NCI-H748 treated with DMSO at 0.1 percent for 48 hours (cell line): ENCODE measurements at places on chromosomes 4 and X.
A peak's percentile ranks its signal among the peaks of the same experiment; 100 is the strongest.

- DNase-seq = no peak
Measured at GRCh38 chr4:114311787-114312186, 286.8 kb upstream of the UGT8 start.

DNA sequence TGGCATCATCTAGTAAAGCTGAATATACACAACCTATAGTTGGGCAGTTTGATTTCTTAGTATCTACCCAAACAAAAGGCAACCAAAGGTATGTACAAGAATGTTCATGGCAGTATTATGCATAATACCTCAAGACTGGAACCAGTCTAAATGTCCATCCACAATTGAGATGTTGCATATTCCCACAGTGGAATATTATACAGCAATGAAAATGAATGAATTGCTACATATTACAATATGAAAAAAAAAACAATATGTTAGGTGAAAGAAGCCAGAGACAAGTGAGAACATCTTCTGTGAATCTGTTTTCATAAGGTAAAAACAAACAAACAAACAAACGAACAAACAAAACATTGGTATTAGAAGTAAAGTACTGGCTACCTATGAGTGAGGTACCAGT is 11.6 kb upstream of the RAB28 start:
- DNase-seq = no peak

- DNase-seq = no peak
Measured at GRCh38 chrX:8657883-8658282, 74.1 kb downstream of the ANOS1 start.

- no peak for DNase-seq
Measured at GRCh38 chr4:106340774-106341173, 24.4 kb downstream of the AIMP1 start.

DNA sequence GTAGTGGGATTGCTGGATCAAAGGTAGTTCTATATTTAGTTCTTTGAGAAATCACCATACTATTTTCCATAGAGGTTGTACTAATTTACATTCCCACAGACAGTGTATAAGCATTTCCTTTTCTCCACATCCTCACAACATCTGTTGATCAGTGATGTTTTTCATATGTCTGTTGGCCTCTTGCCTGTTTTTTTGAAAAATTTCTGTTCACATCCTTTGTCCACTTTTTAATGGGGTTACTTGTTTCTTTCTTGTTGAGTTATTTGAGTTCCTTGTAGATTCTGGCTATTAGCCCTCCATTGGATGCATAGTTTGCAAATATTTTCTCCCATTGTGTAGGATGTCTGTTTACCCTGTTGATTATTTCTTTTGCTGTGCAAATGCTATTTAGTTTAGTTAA is 72.6 kb downstream of the STOX2 start:
- DNase-seq = no peak

DNA sequence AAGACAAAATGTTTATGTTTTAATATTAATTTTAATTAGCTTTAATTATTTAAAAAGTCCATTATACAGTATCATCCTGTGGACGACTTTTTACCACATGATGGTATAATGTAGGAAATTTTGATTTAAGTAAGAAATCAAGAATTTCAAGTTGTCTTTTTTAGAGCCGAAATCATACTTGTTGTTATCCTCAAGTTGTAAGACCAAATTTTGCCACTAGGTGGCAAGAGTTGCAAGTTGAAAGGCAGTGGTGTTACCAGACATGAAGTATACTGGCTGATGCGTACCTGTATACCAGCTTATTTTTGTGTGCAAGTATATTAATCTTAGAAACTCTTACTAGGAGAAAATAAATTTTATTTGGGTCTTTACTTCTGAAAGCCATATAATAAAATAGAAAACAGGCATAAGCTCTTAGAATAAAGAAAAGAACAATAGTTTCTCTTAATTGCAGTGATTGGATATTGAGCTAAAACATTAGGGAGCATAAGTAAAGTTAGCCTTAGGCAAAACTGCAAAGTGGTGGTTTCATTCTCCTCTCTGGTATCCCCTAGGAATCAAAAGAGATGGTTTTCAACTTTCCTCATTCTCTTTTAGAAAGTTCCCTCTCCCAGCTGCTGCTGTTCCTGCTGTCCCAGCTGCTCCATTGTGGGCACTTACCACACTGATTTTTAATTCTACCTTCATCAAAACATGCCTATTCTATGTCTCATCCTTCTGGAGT is 118.0 kb upstream of the WDFY3 start:
- peak; percentile 0 for DNase-seq

DNA sequence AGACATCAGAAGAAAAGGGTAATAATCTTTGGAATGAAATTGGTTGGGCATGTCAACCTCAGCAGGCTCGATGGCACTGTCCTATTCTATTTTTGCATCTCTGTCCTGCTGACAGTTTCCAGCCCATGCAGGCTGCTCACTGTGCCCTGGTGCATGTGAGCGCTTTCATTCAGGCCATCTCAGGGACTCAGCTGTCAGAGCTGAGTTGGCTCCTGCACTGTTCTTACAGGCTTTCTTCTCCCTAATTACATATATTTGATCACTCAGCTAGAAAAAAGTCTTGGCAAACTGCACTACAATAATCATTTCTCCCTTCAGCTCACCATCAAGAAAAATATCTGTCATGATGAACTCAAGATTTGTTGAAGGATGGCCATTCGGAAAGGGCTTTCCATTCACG is 84.7 kb downstream of the RASL11B start:
- DNase-seq = no peak

DNA sequence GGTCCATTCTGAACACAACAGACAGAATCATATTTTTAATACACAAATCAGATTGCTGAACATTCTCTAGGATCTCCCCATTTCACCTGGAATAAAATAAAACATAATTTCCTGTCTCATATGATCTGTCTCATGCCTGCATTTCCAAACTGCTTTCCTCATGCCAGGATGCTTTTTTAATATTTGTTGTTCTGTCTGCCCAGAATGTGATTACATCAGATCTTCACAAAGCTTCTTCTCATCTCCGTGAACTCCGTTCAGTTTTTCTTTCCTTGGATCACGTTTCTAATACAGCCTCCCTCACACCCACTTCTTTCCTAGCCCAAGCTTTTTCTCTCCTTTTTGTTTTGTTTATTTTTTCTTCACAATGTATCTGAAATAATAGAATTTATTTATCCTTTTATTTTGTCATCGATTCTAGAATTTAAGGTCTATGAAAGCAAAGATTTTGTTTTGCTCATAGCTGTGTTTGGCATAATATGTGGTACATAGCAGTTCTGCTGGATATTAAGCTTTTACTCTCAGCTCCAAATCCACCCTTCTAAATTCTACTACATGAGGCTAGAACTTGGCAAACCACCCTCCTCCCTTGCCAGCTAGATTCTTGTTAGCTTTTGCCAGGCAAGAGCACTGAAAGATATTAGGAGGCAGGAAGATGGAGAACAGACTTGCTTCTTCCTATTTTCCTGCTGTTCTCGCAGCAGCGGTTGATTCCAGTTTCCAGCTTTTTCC is 165.5 kb upstream of the SLIT2 start:
- DNase-seq = no peak

DNA sequence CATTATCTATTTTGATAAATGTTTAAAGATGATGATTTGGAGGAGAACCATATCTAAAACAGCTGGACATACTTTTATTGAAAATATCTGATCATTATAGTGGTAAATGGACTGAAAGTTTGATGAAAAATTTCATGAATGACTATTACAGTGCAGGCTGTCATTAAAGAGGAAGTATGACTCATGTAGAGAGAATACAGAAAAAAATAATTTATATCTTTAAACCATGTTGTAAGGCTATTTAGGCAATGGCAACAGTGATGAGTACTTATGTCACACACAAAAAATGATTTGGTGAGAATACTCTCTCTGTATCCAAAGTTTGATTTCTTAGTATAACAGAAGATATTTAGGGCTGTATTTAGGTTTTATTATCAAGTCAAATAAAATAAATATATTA is 3.9 kb upstream of the GLRB start:
- DNase-seq = no peak

GRCh38 chrX:76064825-76065224 is 108.0 kb upstream of the PBDC1 start:
- no peak for DNase-seq

DNA sequence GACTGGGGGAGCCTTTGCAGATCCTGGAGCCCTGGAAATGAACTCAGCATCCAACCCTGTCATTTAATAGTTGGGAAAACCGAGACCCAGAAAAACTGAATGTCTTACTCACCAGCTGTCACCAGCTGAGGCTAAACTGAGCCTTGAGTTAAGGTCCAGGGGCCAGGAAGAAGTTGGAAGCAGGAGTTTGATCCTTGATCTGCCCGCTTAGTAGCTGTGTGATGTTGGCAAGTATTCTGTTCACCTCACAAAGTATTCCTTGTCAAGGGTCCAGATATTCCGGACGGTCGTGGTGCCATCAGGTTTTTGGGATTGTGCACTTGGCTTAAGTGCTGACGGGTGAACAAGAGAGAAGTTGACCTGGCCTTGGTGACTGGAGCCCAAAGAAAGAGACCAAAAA is 30.7 kb upstream of the PROM1 start:
- no peak for DNase-seq

GRCh38 chr4:76879731-76880364 is 18.1 kb downstream of the SOWAHB start:
- no peak for DNase-seq

- no peak for DNase-seq
Measured at GRCh38 chr4:78732332-78733104, 43.6 kb upstream of the BMP2K start.

GRCh38 chr4:2354118-2354517 is 64.3 kb downstream of the ZFYVE28 start:
- DNase-seq = no peak

DNA sequence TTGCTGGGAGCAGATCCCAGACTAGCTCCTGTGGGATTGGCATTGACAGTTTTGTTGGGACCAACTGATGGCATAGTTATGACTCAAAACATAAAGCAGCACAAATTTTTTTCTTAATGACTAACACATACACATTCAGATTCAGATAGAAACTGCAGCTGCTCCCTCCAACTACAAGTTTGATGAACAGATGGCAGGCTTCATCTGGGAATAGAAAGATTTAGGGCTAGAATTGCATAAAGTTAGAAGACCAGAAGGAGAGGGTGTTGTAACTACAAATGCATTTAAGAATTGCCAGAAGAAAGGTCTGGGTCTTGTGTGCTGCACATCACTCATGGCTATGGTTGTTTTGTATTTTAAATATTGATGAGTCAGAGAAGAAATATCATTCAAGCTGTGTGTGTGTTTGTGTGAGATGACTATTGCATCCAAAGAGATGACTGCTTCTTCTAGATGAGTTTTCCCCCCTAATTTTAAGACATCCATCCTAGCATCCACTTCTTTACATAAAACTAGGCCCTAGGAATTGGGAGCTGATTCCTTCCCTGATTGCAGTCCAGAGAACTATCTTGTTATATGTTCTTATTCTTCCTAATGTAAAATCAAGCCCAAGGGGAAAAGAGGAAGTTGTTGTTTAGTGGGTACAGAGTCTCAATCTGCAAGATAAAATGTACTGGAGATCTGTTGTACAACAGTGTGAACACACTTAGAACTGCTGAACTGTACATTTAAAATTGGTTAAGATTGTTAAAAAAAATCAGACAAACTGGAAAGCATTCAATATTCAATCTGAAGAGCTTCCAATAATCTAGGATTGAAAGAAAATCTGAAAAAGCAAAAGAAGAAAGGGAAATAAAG is 175.1 kb downstream of the PARM1 start:
- no peak for DNase-seq

- DNase-seq = no peak
Measured at GRCh38 chr4:125022855-125023501, 291.8 kb upstream of the FAT4 start.

- no peak for DNase-seq
Measured at GRCh38 chrX:13252726-13253125, 67.1 kb downstream of the ATXN3L start.

DNA sequence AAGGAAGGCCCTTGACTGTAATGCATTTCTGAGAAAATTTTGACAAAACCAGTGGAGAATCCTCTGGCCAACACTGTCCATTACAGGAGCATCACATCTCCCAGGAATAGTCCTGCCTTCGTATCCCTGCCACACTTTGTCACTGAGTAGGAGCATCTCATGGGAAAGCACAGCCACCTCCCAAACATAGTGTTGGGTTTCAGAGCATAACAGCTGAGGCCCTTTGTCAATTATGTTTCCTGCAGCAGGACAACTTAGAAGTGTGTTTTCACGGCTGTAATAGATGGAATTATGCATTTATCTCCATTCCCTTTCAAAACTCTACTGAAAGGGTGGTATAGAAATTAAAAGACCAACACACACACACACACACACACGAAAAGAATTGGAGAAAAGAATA is 91.1 kb upstream of the SMAD1 start:
- peak; percentile 19 for DNase-seq

GRCh38 chr4:31291238-31291637 is 571.1 kb downstream of the PCDH7 start:
- DNase-seq = peak; percentile 1

DNA sequence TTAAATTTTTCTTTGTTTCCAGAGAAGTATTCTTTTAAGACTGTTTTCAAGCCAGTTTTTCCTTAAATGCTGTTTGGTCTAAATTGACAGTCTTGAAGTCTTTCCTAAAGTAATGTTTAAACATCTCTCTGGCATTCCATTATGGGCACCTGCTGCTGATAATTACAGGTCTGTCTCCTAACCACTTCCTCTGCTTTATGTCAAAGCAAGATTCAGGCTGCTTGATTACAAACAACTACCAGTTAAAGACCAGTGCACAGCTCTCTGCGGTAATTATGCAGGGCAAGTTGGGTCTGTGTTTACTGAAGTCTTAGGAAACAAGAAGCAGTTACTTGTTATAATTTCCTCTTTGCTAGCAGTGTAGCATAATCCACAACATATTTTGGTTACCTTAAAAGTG is 17.6 kb downstream of the UNC5C start:
- peak; percentile 49 for DNase-seq

DNA sequence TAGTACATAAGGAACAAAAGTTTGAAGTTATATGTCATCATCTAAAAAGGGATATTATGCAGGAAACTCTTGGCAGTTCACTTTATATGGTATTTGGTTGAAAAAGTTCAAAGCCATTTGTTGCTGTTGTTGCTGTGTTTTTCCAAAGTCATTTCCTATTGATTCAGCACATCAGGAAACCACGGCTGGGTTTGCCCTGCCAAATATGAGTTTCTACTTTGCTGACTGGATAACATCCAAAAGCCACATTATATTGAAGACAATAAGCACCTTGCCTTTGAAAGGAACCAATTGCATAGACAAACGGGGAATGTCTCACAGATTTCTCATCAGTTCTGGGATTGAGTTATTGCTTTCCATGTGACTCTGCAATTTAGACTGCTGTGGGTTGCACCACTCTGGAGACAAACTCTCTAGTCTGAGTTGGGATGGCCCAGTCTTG is 206.1 kb downstream of the SLC39A8 start:
- no peak for DNase-seq

GRCh38 chr4:104896660-104897645 is 249.7 kb upstream of the TET2 start:
- DNase-seq = peak; percentile 3

DNA sequence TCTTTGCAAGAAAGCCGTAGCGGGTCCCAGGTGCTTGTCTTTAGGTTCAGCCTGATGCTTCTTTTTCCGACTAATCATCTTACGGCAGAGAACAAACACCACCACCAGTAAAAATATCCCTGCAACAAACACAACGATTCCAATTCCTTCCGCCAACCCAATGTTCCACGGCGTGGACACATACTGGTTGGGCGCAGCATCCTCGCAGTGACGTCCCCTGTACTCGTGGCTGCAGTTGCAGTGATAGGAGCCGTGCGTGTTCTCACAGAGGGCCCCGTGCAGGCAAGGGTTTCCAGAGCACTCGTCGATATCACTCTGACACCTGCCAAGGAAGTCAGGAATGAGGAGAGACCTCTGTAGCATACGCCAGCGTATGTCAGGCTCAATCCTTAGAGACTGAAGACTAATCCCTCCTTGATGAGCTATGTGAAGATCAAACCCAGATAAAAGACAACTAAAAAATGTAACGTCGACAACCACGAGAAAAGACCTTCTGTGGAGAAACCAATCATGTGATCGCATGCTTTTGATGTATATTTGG is 41.6 kb upstream of the MTNR1A start:
- no peak for DNase-seq
